ENCODE measurements at places on chromosomes 11 and 22.

DNA sequence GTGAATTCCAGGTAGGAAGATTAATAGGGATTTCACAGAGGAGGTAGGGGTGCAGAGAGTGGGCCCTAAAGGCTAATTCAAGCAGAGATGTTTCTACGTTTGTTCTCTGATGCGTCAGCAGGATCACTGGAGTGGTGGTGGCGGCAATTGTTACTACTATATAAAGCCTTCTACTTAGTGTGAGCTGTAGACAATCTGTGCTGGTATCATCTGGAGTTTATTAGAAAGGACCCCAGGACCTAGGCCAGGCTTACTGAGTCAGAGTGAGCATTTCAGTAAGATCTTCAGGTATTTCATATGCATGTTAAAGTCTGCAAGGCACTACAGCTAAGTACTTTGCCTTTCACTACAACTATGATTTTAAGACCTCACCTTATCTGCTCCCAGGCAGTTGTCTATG lies 59.5 kb downstream of the USP35 start:
- peaks cover 15% of the 10 kb centered on the region for H3K4me1 ChIP-seq
- peaks cover 20% of the 10 kb centered on the region for H3K36me3 ChIP-seq
- H3K27ac ChIP-seq, result no peak overlapping the region
- H3K4me3 ChIP-seq, result no peak overlapping the region
- H3K27me3 ChIP-seq, result no peaks in the 10 kb centered on the region

- H3K36me3 ChIP-seq, result no peaks in the 10 kb centered on the region
- peaks cover 35% of the 10 kb centered on the region for H3K4me1 ChIP-seq
- H3K27me3 ChIP-seq, result no peaks in the 10 kb centered on the region
These were observed 107.0 kb upstream of the SESN3 start for GRCh38 chr11:95337972-95338429.

DNA sequence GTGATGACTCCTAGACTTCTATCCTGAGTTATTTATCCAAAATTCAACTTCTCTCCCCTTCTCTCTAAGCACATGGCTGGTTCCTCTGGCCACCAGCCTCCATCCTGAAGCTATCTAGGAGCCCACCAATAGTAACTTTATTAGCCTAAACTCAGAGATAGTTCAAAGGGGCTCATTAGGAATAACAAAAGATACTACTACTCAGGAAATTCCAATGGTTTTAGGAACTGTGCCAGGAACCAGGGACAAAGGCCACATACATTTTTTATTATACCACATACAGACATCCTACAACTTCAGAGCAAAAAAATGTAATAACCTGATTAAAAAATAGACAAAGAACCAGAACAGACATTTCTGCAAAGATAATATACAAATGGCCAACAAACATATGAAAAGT lies 27.9 kb downstream of the SLC25A17 start:
- no peak for DNase-seq
- no peak overlapping the region for H3K27ac ChIP-seq
- H3K36me3 ChIP-seq, result peaks cover 27% of the 10 kb centered on the region
- H3K4me3 ChIP-seq, result no peak overlapping the region

DNA sequence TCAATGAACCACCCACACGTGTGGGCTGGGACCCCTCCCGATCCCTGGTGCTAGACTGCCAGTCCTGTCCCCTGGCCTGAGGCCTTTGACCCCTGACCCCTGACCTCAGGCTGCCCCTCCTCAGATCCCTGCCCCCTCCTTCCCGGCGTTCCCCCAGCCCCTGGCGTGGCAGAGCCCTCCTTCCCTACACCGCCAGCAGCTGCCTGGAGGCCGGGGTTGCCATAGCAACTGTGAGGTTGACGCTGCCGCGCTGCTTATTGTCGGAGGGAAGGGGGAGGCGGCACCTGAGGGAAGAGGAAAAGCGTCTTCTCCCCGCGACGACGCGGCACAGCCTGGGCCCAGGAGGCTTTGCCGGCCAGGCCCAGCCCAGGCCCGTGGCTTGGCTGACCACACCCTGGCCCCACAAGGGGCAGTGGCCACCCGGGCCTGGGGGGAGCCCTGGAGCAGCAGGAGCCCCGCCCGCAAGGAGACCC lies 32.6 kb downstream of the SHANK3 start:
- H3K27ac ChIP-seq, result no peak overlapping the region
- no peak overlapping the region for H3K4me3 ChIP-seq
- peaks cover 4% of the 10 kb centered on the region for H3K36me3 ChIP-seq
- H3K4me1 ChIP-seq, result peaks cover 7% of the 10 kb centered on the region

- no peaks in the 10 kb centered on the region for H3K4me1 ChIP-seq
- no peak overlapping the region for H3K4me3 ChIP-seq
- no peaks in the 10 kb centered on the region for H3K36me3 ChIP-seq
- DNase-seq, result no peak
- no peaks in the 10 kb centered on the region for H3K27me3 ChIP-seq
These were observed 200.3 kb upstream of the MPPED2 start for GRCh38 chr11:30786256-30787110.

DNA sequence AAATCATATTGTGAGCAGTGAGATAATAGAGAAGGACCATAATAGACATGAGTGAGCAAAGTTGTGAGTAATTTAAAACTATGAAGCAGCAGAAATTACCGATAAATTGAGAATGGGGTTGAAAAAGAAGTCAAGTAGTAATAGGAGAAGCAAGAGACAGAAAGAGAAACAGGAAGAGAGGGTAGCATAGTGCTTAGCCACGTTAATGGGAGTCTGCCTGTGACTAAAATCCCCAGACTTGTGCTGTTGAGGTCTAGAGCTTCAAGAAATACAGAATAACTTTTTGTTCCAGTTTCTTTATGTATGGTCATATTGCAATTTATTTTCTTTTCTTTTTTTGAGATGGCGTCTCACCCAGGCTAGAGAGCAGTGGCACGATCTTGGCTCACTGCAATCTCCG lies 368.7 kb downstream of the METTL15 start:
- H3K27ac ChIP-seq, result no peak overlapping the region
- no peak for DNase-seq
- no peaks in the 10 kb centered on the region for H3K36me3 ChIP-seq
- H3K4me1 ChIP-seq, result no peaks in the 10 kb centered on the region
- no peaks in the 10 kb centered on the region for H3K27me3 ChIP-seq

DNA sequence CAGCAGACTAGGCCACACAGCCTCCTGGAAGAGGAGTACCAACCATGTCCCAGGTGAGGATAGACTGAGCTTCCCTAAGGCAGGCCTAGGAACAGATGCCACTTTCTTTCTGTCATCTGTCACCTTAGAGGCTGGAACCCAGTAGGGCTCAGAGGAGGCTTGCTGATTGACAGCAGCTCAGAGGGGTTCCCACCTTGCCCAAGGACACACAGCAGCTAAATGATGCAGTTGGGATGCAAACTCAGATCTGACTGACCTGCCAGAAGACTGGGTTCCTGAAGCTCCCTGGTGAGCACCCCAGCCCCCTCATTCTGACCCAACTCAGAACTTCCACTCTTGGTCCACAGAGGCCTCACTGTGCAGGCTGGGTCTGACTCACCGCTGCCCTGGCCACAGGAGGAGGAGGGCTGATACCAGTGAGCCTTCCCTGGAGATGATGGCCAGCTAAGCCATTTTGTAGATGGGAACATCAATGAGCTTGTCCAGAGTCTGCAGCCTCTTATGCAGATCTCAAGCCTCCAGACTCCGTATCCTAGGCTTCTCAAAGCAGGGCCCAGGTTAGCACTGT lies 14.0 kb downstream of the CAPN5 start:
- peaks cover 16% of the 10 kb centered on the region for H3K4me1 ChIP-seq
- no peak for DNase-seq
- no peak overlapping the region for H3K27ac ChIP-seq
- no peaks in the 10 kb centered on the region for H3K27me3 ChIP-seq
- no peak overlapping the region for H3K4me3 ChIP-seq

DNA sequence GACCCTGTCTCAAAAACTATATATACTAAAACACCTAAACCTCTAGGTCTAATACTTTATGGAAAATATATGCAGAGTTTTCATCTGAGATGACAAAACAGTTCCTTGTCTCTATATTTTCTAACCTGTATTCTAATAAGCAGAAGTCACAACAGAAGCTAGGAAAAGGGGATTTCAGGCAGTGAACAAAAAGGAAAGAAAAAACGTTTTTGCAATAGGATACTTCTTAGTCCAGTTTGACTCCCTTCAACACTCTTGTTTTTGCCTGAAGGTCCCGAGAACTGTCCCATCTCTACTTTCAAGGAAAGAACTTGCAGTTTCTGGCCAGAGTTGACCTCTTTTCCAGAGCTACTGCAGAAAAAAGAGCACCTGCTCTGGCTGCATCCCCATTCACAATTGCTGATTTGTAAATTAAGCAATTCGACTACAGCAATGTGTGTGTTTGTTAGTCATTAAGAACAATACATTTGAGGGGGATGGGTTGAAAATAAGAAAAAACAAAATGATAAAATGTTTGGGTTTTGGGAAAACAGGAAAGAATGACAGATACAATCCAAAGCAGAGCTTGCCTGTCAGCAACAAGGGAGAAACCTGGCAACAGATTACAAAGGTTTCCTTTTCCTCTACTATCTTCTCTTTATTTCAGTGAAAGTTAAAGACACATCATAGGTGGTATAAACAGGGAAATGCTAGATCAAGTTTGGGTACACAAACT lies 160.0 kb downstream of the FCHSD2 start:
- peaks cover 14% of the 10 kb centered on the region for H3K4me1 ChIP-seq
- no peak for DNase-seq
- peaks cover 25% of the 10 kb centered on the region for H3K36me3 ChIP-seq
- no peak overlapping the region for H3K27ac ChIP-seq

DNA sequence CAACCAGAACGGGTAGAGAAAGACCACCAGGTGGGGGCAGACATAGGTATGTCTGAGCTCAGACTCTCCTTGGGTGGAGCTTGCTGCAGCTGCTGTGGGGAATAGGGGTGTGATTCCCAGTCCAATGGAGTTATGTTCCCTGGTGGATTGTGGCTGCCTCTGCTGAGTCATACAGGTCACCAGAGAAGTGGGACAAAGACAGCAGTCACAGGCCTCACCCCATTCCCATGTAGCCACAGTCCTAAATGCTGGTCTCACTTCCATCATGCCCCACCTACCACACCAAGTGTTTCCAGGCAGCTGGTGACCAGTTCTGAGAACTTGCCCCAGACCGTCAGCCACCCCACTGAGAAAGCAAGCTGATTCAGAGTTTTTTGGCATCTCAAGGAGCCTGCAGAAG lies 17.5 kb downstream of the OR52E5 start:
- no peak overlapping the region for H3K4me3 ChIP-seq
- H3K27me3 ChIP-seq, result no peaks in the 10 kb centered on the region
- no peak overlapping the region for H3K27ac ChIP-seq
- no peak for DNase-seq
- no peaks in the 10 kb centered on the region for H3K36me3 ChIP-seq

GRCh38 chr22:27836181-27836580 lies 34.6 kb upstream of the MN1 start:
- no peaks in the 10 kb centered on the region for H3K27me3 ChIP-seq
- H3K27ac ChIP-seq, result no peak overlapping the region
- no peaks in the 10 kb centered on the region for H3K36me3 ChIP-seq
- H3K4me3 ChIP-seq, result no peak overlapping the region
- DNase-seq, result no peak
